ENCODE measurements at places on chromosomes 6 and 20.

DNA sequence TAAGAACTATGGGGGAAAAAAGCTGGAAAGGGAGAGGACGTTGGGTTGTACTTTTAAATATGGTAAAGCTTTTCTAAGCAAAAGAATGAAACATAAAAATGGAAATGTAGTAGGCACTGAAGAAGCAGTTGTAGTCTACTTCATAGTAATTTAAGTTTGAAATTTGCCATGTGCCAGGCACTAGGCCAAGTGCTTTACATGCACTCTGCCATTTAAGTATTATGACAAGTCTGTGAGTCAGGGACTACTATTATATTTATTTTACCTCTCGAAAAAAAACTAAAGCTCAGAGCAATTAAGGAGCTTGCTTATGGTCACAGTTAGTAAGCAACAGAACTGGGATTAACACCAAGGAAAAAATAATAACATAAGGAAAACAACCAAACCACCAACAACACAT, 257.8 kb downstream of the GMDS start:
- DNase-seq, result no peak

GRCh38 chr20:709423-709822, 33.8 kb upstream of the SCRT2 start:
- DNase-seq, result peak; percentile 85

DNA sequence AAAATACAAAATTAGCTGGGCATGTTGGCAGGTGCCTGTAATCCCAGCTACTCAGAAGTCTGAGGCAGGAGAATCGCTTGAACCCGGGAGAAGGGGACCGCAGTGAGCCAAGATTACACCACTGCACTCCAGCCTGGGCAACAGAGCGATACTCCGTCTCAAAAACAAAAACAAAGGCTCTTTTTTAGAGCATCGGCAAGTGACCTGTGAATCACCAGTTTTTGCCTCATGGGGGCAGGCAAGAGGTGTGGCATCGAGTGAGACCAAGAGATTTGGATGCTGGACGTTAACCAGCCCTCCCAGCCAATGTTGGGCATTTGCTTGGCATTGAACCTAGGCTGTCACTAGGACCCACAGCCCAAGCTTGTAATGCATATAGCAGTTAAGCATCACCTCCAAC, 14.6 kb upstream of the CDK5RAP1 start:
- DNase-seq, result no peak

- no peak for DNase-seq
These were observed 33.8 kb downstream of the RRBP1 start for GRCh38 chr20:17648315-17648646.

DNA sequence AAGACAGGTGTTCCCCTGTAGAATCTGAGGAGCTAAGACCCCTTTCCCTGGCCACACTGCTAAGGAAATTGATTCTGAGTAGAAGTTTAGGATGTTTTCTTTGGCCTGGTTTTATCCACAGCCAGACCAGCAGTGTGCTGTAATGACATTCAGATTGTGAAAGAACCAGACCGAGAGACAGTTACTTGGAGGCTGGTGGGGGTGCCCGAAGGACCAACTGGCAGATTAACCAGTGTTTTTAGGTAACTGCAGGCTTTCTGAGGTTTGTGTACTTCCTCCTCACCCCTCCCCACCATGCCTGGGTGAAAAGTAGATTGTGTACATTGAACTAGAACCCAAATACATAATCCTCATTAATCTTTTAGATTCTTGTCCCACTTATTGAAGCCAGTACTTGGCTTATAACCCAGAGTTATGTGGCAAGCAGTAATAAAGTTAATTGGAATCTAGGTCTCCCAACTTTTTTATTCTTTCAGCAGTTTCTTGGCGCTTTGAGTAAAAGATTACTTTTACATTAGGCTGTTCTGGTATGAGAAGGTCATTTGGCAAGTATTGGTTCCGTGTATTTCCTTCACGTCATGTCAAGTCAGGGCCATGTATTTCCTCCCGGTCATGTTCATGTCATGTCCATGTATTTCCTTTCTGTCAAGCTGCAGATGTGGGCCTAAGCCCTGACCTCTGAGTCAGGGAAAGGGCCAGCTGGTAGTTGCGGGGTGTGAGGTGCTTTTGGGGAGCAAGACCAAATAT, 93.7 kb downstream of the TCP11 start:
- no peak for DNase-seq

- DNase-seq, result no peak
These were observed 228.9 kb downstream of the HIVEP2 start for GRCh38 chr6:142716097-142716496.

DNA sequence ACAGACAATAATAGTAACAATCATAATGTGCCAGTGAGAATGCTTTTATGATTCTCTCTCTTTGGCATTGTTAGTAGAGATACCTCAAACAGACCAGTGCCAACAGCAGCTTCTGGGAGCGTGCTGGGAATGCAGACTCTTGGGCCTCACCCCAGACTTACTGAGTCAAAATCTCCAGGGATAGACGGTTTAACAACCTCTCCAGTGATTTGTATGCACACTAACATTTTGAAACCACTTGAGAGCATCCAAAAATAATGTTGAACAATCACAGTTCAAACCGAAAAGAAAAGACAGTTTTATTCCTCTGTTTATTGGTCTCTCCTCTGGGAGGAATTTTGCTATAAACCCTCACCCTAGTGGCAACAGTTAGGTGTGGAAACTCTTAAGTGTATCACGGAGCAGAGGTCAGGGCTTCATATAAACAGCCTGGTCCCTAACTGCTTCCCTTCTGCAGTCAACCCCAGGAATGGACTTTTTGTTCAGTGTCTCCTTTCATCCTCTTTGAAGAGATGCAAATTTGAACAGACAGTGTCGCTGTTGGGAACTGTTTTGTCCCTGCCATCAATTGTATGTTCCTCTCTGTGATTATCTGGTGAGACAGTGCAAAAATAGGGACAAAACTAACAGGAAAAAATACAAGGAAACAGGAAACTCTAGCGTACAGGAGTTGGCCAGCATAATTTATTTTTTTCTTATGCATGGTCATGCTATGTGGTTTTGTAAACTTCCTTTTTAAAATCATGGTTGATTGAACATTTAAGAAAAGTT, 162.4 kb upstream of the BTBD3 start:
- DNase-seq, result peak; percentile 59

- no peak for DNase-seq
These were observed 291.8 kb downstream of the BMP7 start for GRCh38 chr20:56974499-56975250.

DNA sequence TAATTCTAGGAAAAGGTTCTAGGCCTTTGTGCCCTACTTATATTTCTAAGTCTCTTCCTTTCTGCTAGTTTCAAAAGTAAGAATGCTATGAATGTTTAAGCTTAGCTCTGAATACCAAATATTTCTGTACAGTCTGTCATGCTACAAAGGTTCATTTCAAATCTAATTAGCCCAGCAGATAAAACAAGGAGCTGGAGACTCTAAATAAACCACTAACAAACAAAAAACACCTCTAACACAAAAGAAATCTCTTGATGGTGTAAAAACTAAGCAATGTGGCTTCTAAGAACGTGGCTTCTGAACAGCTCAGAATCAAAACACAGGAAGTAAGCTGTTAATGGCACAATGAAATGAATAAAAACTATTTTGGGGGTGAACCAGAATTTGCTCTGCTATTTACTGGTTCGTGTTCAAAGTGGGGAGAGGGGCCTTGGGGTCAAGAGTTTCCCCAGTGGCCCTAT, 198.3 kb downstream of the BCAS1 start:
- no peak for DNase-seq

DNA sequence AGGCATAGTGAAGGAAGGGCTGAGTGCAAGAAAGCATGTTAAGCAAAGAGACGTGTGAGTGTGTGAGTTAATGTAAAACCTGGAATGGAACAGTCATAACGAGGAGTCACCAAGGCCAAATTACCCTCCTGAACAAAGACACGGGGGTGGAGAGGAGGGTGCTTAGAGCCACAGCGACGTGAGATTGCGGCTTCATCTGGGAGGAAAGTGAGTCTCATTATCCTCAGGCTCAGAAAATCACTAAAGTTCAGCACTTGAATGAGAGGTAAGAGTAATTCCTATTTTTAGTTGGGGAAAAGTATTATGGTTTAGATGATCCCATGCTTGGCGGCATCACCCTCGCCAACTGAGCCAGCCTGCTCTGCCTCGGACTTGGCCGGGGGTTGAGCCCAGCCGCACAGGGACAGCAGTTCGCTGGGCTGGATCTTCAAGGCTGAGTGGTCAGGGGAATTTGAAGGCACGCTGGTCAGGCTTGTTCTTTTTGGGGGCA, 136.6 kb downstream of the DTNBP1 start:
- DNase-seq, result no peak

DNA sequence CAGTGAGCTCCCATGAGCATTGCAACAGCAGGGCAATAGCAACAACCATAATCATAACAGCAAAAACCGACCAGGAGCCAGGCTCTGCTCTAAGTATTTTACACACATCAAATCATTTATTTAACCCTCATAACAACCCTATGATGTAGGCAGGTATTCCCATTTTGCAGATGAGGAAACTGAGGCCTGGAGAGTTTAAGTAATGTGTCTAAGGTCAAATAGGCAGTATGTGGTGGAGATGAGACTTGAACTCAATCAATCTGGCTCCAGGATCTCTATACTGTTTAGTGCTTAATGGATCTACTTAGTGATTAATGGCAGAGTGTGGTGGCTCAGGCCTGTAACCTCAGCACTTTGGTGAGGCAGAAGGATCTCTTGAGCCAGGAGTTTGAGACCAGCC, 3.4 kb downstream of the TMEM151B start:
- DNase-seq, result no peak

DNA sequence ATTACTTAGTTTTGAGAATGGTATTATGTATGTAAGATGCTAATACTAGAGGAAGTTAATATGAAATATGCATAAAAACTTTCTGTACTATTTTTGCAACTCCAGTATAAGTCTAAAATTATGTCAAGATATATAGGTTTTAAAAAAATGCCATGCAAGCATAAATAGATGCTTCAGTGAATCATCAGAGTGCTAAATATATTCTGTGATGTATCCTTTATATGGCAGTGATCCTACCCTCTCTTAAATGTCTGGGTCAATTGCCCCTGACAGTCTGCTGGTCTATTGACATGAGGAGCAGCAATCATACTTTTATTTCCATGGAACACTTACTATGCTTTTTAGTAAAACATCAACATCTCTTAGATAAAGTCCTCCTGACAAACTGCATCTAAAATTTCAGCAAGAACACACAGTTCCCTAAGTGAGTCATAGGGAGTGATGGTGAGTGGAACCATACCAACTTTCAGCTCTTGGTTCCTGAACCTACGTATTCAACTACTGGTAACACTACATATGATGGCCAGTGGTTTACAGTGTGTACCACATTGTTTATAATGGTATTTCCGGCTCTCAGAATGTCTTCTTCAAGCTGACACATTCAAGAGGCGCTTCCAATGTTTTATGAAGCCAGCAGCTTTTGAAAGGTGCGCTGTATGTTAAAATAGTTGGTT, 928.7 kb upstream of the GJE1 start:
- no peak for DNase-seq

DNA sequence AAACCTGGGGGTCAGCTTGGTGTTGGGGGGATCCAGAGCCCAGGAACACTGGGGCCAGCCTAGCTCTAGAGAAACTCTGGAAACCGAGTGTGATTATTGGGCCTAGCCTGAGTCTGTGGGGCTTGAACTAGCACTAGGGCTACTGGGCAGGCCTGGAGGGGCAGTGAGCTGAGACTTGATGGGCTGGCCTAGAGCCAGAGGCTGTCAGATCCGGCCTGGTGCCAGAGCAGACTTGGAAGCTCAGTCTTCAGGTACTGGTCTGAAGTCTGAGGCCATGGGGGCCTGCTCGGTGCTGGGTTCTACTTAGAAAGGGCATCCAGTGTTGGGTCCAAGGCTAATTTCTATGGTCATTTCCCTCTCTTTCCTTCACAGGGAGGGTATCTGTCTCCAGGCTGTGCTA, 2.7 kb downstream of the DEFB112 start:
- no peak for DNase-seq

GRCh38 chr20:32240205-32240604, 32.5 kb downstream of the POFUT1 start:
- no peak for DNase-seq

DNA sequence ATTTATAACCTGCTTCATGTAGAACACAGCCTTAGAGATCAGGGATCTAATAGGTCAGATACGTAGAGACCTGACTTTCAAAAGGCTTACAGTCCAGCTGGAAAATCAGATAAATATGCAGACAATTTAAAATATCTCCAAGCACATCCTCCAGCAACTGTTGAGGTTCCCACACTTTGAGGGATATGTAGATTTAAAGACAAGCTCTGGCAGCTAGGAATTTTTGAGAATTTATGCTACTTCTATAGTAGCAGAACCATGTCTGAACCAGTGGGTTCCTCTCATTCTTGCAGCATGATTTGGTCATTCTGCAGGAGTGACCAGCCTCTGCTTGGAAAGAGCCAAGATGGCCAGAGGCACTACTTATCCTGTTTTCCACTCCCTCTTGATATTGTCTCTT, 60.5 kb downstream of the CYB5R4 start:
- DNase-seq, result no peak

DNA sequence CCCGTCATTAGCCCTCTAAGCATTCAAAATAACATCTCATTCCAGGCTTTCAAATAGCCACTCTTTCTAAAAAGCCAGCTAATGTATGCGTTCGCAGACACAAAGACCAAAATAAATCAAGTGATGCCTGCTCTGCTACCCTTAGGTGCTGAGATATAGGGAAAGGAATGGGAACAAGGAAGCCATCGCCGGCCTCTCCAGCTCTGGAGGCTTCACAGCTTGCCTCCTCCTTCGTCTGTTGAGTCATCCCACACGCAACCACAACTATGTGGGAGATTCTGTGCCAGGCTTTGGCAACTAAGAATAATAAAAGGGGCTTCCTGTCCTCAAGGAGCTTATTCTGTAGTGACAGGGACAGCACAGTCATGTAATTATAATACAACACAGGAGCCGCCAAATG, 27.3 kb upstream of the SLC22A23 start:
- DNase-seq, result no peak

GRCh38 chr6:42428326-42429041, 23.2 kb downstream of the TRERF1 start:
- DNase-seq, result no peak

GRCh38 chr6:14138701-14139215, 21.2 kb downstream of the CD83 start:
- no peak for DNase-seq

GRCh38 chr20:14232650-14233049, 104.8 kb downstream of the FLRT3 start:
- no peak for DNase-seq

GRCh38 chr6:36075656-36076055, 48.0 kb downstream of the MAPK14 start:
- no peak for DNase-seq

GRCh38 chr6:83443516-83443915, 12.7 kb upstream of the ME1 start:
- DNase-seq, result no peak

- DNase-seq, result no peak
These were observed 75.4 kb upstream of the PTPN1 start for GRCh38 chr20:50434653-50435396.
